ENCODE measurements at places on chromosomes 6 and 20. TPM values are rescaled to one million over a fixed set of nuclear protein-coding genes. Genes with fewer than 3 reads are reported as not detected.

Gene TCP11
- total RNA-seq: not detected

- H3K27me3 ChIP-seq: peaks cover 14% of the 10 kb centered on the region
- no peak for DNase-seq
- no peaks in the 10 kb centered on the region for H3K36me3 ChIP-seq
- no peak overlapping the region for H3K27ac ChIP-seq
- no peaks in the 10 kb centered on the region for H3K4me1 ChIP-seq
These were observed 18.9 kb upstream of the SCRT2 start for GRCh38 chr20:694496-694895.

DNA sequence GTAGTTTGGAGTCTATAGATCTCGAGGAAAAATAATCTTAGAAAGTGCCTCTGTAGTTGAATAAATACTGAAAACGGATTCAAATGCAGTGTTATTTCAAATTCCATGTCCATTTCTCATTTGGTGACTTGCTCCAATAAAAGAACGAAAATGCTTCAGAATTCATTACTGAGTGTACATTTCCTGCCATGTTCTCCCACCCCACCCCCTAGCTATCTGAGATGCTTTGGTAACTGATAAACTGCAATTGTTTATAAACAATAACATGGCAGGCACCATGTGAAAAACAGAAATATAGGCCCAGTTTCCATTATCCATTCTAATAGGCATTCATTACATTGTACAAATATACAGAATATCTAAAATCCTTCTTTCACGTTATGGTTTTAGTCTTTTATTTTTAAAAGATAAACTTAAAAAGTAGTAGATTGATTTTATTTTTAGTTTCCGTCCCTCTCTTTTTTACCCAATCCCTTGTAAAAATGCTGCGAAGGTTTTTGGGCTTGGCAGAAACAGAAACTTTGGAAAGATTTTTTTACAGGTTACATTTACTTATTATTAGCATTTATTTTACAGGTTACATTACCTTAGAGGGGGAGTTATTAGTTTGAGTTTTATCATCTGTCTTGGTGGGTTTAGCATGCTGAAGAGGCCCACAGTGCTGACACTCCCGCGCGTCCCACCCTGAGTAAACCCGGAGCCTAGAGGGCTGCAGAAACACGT is 1.5 kb downstream of the FAM162B start:
- H3K36me3 ChIP-seq: no peaks in the 10 kb centered on the region
- no peak overlapping the region for H3K4me3 ChIP-seq
- H3K27me3 ChIP-seq: peaks cover 3% of the 10 kb centered on the region
- no peak for DNase-seq

GRCh38 chr20:43387737-43388136 is 70.0 kb upstream of the SRSF6 start:
- no peak overlapping the region for H3K27ac ChIP-seq
- no peaks in the 10 kb centered on the region for H3K27me3 ChIP-seq
- no peak for DNase-seq
- H3K4me1 ChIP-seq: no peaks in the 10 kb centered on the region

- H3K4me1 ChIP-seq: peaks cover 2% of the 10 kb centered on the region
- DNase-seq: no peak
- H3K27me3 ChIP-seq: no peaks in the 10 kb centered on the region
- no peak overlapping the region for H3K27ac ChIP-seq
- H3K36me3 ChIP-seq: peaks cover 11% of the 10 kb centered on the region
These were observed 15.1 kb downstream of the SRSF6 start for GRCh38 chr20:43472671-43473380.
